ENCODE measurements at places on chromosomes 3 and 15.

DNA sequence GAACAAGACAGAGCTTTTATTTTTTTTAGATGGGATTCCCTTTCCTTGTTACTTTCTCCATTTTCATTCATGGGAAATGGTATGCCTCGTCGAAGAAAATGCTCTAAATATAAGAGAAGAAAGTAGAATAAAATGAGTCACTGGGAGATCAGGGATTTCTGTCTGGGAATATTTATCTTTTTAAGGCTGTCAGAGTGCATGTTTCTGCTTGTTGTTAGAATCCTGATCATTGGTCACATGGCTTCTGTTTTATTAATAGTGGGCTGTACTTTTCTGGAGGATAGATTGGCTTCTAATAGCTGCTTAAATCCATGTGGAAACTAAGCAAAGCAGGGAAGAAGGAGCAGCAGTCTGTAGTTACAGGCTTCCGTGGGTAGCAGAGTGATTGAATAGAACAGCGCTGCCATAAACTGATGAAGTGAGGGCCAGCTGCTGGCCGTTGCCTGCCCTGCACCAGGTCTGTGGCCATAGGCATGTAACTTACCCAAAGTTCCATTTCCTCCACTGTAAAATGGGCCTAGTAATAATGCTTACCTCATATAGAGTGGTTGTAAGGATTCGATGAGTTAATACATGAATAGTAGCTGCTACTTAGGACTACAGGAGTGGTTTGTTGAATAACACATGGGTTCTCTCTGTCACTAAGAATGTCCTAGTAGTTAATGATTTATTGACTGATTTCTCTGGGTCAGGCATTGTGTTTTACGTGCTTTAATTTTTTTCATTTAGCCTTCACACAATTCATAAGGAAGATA lies 289.9 kb downstream of the SATB1 start:
- DNase-seq, result no peak

- DNase-seq, result no peak
Measured at GRCh38 chr15:79028411-79028964, 62.1 kb downstream of the RASGRF1 start.

- peak; percentile 25 for DNase-seq
Measured at GRCh38 chr15:48285329-48286214, 45.7 kb upstream of the DUT start.

- no peak for DNase-seq
Measured at GRCh38 chr3:98966434-98966833, 64.9 kb upstream of the DCBLD2 start.

DNA sequence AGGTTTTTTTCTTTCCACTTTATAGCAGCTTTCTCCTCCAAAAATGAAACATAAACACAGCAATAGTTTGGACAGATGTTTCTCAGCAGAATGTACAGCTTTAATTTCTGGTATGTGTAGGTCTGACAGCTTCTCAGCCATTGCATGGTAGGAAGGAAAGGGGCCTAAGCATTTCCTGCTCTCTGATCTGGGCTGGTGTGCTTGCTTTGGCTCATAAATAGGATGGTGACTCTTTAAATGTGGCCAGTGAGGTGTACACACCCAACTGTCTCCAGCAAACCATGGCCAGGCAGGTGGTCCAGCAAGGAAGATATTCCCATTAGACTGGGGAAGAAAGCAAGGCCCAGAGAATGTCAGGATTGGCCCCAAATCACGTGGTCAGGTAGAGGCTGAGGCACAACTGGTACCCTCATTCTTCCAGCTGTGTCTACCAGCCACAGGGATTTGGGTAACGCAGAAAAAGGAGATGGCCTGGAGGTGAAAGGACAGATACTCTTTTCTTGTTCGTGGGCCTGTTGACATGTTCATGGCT lies 52.1 kb downstream of the ITGA11 start:
- DNase-seq, result no peak

DNA sequence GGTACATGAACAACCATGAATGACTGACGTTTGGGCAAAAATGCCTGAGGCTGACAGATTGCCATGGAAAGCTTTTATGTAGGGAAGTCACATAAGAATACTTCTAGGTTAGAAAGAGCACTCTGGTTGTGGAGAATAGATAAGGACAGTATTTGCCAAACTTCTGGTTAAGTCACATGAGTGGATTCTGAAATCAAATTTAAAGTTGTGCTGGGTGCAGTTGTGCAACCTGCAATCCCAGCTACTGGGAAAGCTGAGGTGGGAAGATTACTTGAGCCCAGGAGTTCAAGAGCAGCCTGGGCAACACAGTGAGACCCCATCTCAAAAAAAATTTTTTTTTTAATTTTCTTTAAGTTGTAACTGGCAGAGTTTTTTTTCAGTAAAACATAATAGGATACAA lies 7.2 kb upstream of the ZNF148 start:
- DNase-seq, result no peak

DNA sequence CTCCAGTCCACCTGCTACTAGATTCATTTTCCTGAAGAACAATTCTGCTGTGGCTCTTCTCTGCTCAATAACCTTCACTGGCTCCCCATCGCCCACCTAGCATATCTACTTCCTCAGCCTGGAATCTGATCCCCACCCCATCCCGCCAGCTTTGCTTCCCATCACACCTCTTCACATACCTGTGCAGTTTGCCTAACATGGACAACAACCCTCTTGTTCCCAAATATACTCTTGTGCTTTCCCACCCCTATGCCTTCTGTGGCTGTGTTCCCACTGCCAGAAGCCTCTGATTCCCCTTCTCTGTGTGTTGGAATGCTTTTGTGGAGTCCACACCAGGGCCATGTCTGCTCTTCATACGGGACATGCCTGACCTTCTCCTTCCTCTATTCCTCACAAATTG lies 29.5 kb downstream of the CMTM7 start:
- no peak for DNase-seq

- no peak for DNase-seq
Measured at GRCh38 chr3:184230603-184231528, 1.5 kb downstream of the VWA5B2 start.

- DNase-seq, result no peak
Measured at GRCh38 chr3:117736846-117737245, 1027.3 kb downstream of the TUSC7 start.
